NCI-H2171 treated with DMSO at 0.1 percent for 48 hours (cell line): ENCODE measurements at places on chromosomes 13 and 19.

DNA sequence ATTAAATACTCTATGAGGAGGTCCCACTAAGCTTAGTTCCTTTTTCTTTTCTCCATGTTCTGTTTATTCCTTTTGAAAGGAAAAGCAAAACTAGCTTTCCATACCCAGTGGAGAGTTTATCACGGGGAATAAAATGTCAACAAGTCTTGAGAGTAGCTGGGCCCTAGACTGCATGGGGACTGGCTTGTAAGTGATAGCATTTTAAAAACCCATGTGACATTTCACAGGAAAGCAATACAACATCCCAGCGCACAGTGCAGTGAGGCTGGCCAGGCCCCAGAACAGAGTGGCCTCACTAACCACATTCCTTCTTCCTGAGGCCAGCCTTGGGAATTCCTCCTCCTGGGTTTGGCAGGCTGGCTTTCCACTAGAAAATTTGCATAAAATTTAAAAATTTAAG lies 149.8 kb downstream of the DLEU7 start:
- no peak for DNase-seq

GRCh38 chr13:58343076-58343475 lies 711.5 kb downstream of the PCDH17 start:
- DNase-seq: no peak

- no peak for DNase-seq
These were observed 850 bp downstream of the DYRK1B start for GRCh38 chr19:39833160-39833463.

DNA sequence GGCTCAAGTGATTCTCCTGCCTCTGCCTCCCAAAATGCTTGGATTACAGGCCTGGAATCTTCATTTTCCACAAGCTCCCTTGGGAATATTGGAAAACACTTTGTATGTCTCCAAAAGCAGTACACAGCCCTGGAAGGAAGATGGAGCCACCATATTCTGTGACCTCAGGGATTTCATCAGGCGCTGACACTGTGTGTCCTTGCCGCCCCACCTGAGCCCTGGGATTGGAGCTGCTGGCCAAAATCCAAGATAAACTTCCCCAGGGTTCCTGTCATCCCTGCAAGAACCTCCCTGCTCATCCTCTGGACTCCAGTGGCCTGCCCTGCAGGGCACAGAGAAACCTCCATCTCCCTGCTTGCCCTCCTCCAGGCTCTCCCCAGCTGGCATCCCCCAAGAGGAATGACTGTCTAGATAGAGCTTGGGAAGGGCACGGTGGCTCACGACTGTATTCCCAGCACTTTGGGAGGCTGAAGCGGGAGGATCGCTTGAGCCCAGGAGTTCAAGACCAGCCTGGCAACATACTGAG lies 1.3 kb upstream of the GNG7 start:
- no peak for DNase-seq

GRCh38 chr13:23434491-23434890 lies 989 bp upstream of the SACS start:
- peak; percentile 36 for DNase-seq

DNA sequence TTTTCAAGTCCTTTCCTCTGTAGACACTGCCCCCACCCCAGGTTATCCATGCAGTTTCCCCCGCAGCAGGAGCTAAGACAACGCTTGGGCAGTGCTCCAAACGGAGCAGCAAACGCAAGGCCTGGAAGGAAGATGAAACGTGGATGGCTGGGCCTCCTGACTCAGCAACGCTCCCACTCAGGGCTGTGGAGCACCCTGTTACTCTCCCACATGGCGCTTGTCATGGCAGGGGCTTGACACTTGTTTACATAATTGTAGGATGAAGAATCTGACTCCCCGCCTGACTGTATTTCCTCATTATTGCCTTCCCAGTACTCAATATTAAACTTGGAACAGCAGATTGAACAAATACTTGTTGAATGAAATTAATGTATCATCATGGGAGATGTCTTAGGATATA lies 799 bp upstream of the C1QTNF9B start:
- no peak for DNase-seq

DNA sequence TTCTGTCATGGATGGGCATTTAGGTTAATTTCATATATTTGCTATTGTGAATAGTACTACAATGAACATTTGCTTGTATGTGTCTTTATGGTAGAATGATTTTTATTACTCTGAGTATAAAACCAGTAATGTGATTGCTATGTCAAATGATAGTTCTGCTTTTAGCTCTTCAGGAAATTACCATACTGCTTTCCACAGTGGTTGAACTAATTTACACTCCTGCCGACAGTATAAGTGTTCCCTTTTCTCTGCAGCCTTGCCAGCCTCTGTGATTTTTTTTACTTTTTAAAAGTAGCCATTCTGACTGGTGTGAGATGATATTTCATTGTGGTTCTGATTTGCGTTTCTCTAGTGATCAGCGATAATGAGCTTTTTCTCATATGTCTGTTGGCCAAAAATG lies 6.5 kb downstream of the SIGLEC7 start:
- no peak for DNase-seq

GRCh38 chr19:45444318-45445041 lies 20.8 kb upstream of the ERCC1 start:
- peak; percentile 39 for DNase-seq

DNA sequence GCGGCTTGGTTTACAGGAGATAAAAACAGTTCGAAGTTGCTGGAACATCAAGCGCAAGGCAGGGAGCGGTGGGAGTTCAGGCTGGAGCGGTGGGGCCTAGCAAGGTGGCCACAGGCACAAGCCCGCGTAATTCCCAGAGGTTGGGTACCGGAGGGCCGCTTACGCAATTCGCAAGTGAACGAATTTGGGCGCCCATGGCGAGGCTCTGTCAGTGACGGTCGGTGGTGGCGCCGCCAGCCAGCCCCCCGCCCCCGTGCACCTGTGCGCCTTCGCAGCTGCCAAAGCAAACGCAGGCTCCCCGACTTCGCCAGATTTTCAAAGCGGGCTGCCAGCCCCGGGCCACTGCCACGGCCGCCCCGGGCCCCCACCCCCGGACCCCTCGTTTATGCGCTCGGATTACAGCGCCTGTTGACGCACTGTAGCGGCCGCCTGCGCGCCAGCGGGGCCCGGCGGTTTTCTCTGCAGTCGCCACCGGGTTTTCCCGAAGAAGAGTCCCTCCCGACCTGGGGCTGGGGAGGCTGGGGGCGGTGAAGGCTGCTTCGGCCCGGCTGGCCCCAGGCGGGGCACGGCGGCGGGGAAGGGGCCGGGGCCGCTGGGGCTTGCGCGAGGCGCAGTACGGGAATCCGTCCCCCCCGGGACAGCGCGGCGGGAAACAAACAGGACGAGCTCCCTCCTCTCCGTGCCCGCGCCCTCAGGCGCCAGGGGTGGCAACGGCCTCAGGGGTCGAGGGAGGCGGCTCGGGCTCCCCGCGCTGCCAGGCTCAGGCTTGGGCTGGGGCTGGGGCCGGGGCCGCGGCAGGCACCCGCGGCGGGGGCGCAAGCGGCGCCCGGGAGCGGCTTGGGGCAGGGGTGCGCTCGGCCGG lies 709 bp downstream of the N4BP2L1 start:
- peak; percentile 34 for DNase-seq

DNA sequence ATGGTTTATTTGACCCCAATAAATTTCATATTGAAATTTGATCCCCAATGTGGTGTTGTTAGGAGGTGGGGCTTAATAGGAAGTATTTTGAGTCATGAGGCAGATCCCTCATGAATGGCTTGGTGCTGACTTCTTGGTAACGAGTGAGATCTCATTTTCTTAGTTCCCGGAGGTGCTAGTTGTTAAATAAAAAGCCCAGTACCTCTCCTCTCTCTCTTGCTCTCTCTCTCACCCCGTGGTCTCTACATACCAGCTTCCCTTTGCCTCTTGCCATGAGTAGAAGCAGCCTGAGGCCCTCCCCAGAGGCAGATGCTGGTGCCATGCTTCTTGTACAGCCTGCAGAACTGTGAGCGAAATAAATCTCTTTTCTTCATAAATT lies 39.4 kb upstream of the KATNAL1 start:
- no peak for DNase-seq

DNA sequence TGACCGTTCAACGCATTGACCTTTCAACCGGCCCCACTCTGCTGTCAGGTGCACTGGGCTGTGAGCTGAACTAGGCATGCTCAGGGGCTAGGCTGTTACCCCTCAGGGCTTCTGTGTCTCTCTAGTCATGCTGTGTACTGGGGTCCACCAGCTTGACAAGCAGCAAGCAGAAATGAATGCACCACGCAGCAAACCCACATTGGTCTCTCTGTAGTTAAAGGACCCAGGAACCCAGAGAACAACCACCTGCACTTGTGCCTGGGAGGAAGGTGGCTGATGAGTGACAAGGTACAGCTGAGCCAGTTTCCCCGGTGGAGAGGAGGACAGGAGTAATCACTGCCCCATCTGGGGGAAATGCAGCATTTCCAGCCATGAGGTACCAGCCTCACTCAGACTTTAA lies 159.9 kb downstream of the USP12 start:
- DNase-seq: no peak
